ENCODE measurements at places on chromosomes 12 and 14.

DNA sequence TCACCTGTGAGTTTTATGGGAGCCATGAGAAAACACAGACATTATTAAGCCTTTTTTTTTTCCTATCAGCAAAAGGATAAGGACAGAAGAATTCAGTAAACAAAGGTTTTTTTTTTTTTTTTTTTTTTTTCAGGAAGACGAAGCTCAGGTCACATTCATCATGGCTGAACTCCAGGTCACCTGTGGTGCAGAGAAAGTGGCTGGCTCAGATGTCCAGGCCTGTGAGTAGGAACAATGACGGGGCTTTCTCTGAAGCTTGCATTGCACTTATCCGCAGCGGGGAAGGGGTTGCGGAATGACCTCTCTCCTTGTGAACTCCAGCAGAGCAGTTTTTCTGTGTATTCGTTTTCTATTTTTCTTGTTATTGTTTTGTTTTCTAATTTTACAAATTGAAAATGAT, 759.6 kb upstream of the TMEM132C start:
- no peak for DNase-seq

- DNase-seq, result no peak
These were observed at the start of gene PAWR for GRCh38 chr12:79690638-79691510. PAWR (minus strand) TSS chr12:79690964; CDS start chr12:79690244, 720 bp downstream.

GRCh38 chr12:128820723-128821432, 2.9 kb downstream of the SLC15A4 start:
- no peak for DNase-seq

- no peak for DNase-seq
These were observed 120.4 kb downstream of the TBX5 start for GRCh38 chr12:114285554-114285953.

Data from activated CD4-positive, CD25-positive, alpha-beta regulatory T cell (primary cell).